ENCODE measurements at places on chromosomes 12 and 14. TPM values are rescaled to one million over a fixed set of nuclear protein-coding genes. Genes with fewer than 3 reads are reported as not detected.
A peak's percentile ranks its signal among the peaks of the same experiment; 100 is the strongest.

- no peaks in the 10 kb centered on the region for H3K27me3 ChIP-seq
- H3K27ac ChIP-seq: no peak overlapping the region
- no peaks in the 10 kb centered on the region for H3K36me3 ChIP-seq
- no peak overlapping the region for H3K4me3 ChIP-seq
- H3K4me1 ChIP-seq: no peaks in the 10 kb centered on the region
- no peak for DNase-seq
These were observed 234.5 kb upstream of the KITLG start for GRCh38 chr12:88814779-88815178.

- H3K27ac ChIP-seq: peak overlapping the region; percentile 68
- no peaks in the 10 kb centered on the region for H3K36me3 ChIP-seq
- DNase-seq: peak; percentile 62
- H3K4me3 ChIP-seq: peak overlapping the region; percentile 30
- H3K4me1 ChIP-seq: peaks cover 54% of the 10 kb centered on the region
These were observed 4.4 kb downstream of the REM2 start for GRCh38 chr14:22887260-22887989.

- no peaks in the 10 kb centered on the region for H3K36me3 ChIP-seq
- no peaks in the 10 kb centered on the region for H3K27me3 ChIP-seq
- no peak overlapping the region for H3K27ac ChIP-seq
These were observed 44.3 kb downstream of the CDC42BPB start for GRCh38 chr14:103013028-103013427.

DNA sequence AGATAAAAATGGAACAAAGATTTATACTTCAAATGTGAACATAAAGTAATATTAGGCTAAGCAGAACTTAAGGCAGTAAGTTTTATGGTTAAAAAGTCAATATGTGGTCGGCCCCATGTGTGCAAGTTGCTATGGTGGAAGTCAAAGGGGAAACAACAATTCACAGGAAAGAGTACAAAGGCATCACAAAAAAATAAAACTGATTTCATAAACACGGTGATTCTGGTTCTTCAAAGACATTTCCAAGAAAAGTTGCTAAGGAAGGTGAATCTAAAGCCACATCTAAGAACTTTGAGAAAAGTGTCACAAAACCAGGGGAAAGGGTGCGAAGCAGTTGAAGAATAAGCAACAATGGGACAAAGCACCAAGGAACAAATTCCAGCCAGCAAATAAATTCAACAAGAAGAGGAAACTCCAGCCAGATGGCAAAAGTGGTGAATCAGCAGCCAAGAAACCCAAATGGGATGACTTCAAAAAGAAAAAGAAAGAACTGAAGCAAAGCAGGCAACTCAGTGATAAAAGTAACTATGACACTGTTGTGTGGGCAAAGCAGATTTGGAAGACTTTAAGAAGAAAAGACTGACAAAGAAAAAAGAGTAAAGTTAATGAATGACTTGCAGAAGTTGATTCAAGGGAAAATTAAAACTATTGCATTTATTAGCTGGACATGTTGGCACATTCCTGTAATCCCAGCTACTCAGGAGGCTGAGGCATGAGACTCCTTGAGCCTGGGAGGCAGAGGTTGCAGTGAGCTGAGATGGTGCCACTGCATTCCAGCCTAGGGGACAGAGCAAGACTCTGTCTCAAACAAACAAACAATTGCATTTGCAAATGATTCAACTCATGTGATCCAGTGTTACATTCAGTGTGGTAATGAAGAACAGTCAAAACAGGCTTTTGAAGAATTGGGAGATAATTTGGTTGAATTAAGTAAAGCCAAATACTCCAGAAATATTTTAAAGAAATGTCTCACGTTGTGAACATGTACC, 19.5 kb downstream of the PTGDR start:
- H3K27me3 ChIP-seq: no peaks in the 10 kb centered on the region
- H3K36me3 ChIP-seq: no peaks in the 10 kb centered on the region
- peak; percentile 39 for DNase-seq

GRCh38 chr14:71452539-71452938, 479.7 kb upstream of the RGS6 start:
- H3K4me3 ChIP-seq: no peak overlapping the region
- no peaks in the 10 kb centered on the region for H3K27me3 ChIP-seq
- no peaks in the 10 kb centered on the region for H3K4me1 ChIP-seq

DNA sequence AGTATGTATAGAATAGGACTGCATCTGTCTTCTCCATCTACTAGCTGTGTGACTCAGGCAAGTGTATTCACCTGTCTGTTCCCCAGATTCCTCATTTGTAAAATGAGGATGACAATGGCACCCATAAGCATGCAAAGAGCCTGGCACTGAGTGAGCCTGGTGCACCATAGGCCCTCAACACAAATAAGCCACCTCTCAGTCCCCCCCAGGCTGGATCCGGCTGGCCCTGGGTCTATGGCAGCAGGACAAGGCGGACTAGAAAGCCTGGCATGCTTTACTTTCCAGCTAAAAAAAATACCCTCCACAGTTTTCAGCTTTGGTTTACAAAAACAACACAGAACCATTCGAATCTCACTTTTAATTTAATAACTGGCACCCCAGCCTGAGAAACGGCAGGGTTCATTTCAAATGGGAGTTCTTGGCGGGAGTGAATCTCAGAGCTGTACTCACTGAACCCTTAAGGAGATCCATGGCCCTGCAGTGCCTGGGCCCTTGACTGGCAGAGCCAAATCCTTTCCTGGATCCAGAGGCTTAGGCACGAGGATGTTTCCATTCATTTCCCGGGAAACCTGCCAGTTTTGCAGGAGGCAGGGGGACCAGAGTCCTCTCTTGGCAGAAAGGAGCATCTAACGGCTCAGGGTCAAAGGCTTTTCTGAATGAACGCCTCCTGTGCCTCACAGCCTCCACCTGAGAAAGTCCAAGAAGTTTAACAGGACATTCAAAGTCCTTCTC, 17.7 kb downstream of the SYNE3 start:
- H3K36me3 ChIP-seq: peaks cover 7% of the 10 kb centered on the region
- H3K27me3 ChIP-seq: no peaks in the 10 kb centered on the region
- peaks cover 72% of the 10 kb centered on the region for H3K4me1 ChIP-seq
- H3K4me3 ChIP-seq: no peak overlapping the region
- no peak overlapping the region for H3K27ac ChIP-seq

DNA sequence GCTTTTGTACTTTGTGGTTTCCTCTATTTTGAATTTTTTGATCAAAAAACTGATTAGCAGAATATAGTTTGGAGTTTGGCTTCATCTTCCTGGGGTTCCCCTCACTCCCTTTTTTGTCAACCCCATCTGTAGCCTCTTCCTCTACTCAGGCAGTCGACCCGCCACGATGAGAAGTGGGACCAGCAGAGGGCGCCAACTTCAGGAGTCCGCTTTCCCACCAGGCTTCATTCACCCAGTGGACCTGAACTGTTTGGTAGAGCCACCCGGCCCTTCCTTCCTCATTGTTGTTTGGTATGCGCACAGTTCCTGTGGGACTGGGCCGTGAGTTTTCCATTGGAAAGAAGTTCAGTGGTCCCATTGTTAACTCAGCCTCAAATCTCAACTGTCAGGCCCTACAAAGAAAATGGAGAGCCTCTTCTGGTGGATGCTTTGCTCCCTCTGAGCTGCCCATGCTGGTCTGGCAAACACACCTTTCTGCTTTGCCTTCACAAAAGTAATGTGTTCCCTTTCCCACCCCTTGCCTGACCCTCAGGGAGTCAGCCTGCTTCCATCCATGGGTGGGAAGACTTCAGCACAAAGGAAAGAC, 21.7 kb downstream of the TMBIM6 start:
- peak overlapping the region; percentile 56 for H3K27ac ChIP-seq
- H3K36me3 ChIP-seq: peaks cover 49% of the 10 kb centered on the region
- H3K4me3 ChIP-seq: no peak overlapping the region
- peaks cover 61% of the 10 kb centered on the region for H3K4me1 ChIP-seq
- DNase-seq: peak; percentile 78
- no peaks in the 10 kb centered on the region for H3K27me3 ChIP-seq

- no peak overlapping the region for H3K27ac ChIP-seq
- no peaks in the 10 kb centered on the region for H3K4me1 ChIP-seq
- no peaks in the 10 kb centered on the region for H3K27me3 ChIP-seq
- H3K4me3 ChIP-seq: no peak overlapping the region
- no peak for DNase-seq
These were observed 13.4 kb downstream of the TNFAIP2 start for GRCh38 chr14:103136388-103137271.

The NOC4L gene
- total RNA-seq: 18.5 TPM

The RTL1 gene
- not detected for total RNA-seq

The ACSS3 gene
- total RNA-seq: not detected

The FAM90A1 gene
- total RNA-seq: not detected

All from CD4-positive, alpha-beta memory T cell (primary cell).